ENCODE measurements at places on chromosomes 16 and 17.
A peak's percentile ranks its signal among the peaks of the same experiment; 100 is the strongest.

DNA sequence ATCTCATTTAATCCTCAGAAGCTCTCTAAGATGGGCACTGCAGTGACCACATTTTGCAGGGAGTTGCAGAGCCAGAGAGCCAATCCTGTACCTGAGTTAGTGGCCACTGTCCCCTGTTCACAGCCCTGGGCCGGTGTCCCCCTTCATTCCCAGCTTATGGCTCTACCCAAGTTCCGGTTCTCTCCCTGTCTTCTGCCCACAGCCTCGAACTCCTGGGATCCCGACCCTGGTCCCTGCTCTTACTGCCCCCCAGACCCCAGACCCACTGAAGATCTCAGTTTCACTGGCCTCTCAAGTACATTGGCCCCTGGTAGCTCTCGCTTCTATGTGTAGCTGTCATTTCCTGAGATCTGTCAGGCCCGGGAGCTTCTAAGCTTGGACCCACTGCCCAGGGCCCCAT, 12.2 kb downstream of the ASGR2 start:
- no peak for DNase-seq

DNA sequence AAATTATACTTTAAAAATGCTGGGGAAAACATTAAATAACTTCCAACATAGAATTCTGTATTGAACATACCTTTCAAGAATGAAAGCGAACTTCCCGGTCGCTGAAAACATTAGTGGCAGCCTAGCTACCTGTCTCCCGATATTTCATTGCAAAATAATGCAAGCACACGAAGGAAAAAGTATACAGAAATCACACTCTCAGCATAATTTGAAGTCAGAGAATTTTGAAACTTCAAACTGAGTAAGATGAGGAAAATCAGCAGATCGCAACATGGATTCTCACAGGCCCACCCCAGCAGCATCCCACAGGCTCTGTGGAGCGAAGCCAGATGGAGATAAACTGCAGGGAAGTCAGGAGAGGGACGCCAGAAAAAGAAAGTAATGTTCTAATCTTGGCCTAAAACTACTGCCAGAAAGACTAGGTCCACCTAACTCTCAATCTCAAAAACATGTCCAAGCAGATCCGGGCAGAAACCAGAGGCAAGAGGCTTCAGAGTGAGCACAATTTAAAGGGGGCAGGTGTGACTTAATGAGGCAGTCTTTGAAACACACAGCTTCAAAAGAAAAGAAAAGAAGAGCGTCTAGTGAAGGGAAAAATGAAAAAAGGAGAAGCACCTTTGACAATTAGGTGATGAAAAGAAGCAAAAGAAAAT, 4.8 kb upstream of the GOSR1 start:
- DNase-seq: no peak

DNA sequence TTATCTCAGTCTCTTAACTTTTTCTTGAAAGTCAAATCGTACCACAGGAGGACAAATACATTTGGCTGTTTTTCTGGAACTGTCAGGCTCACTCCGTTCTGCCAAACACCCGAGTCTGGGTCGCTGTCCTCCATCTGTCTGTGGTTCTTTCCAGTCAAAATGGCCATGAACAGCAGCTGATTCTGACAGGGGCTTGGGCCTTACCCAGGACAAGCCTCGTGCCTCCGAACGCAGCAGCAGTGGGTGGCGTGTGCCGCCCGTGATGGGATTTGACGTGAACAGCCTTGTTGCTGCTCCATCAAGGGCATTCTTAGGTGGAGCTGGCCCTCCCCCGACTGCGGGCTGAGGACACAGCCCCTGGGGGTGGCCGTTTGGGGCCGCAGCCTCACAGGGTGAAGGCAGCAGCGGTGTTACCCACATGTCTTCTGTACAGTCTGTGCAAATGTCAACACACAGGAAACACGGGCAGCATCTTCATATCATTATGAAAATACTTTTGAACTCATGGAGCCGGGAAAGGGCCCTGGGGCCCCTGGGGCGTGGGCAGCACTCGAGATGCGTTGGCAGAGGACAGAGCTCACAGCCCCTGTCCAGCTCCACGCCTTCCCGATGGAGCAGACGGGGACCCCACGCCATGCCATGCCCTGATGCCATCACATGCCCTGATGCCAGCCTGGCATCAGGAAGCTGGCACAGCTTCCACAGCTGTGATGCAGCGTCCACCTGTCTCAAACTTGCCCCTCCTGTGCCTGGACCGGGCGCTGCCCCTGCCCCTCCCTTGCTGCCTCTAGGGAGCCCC, 8.6 kb upstream of the ACSF3 start:
- DNase-seq: no peak

DNA sequence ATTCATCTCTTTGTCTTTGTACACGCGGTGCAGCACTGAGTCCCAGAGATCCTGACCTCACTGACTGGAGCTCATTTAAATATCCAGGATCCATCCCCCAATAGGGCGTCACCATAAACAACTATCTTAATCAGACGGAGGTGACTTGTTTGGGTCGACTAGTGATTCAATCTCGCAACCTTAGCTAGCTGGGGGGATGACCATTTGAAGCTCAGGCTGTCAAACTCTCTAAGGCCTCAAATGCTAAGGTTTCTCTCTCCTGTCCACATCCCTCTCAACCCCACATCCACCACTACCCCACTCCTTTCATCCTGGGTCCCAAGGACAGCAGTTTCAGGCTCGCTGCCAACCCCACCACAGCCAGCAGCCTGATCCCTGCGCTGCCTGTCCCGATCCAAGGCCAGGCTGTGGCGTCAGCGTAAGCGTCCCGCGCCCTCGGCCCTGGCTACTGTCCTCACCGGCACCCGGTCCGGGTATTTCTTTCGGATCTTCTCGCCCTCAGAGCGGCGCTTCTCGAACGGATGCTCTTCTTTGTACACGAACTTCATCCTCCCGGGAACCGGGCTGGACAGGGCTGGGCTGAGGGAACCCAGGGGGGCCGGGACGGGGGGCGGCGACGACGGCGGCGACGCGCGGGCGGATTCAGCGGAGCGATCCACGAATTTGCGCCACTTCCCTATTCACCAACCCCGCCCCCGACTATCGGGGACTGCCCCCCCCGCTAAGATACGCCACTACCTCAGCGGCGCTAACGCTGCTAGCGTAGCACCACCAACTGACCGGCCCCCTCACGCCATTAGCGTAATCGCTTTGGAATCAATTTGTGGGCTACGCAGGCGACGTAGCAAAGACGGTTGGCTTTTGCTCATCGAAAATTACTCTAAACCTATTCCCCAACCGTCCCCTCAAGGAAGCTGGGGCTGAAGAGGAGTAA, at the start of gene GABARAP:
TSS of gene GABARAP (minus strand) at position 667 of the 934 bp plus-strand sequence. CDS start at position 548, 119 bp downstream.
- peak; percentile 84 for DNase-seq

- no peak for DNase-seq
Observed at GRCh38 chr16:48393485-48394354, 8.5 kb upstream of the SIAH1 start.

DNA sequence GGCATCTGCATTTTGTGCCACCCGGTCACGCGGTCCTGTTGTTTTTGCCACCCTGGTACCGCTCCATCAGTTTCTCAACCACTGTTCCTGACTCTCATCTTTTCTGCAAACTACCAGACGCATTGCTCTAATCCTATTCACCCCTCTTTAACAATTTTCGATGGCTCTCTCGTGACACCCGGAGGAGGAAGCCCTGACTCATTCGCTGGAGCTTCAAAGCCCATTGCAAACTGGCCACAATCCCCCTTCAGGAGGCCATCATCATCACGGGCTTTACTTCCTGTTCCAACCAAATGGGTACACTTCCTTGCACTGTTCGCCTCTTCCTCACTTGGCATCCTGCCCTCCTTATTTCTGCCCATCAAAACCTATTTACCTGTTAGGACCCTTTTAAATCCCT, 155.3 kb downstream of the RGS9 start:
- DNase-seq: no peak
